Esophagus mucosa (tissue), 1 donor: ENCODE measurements at places on chromosomes 2 and 18. TPM values are rescaled to one million over a fixed set of nuclear protein-coding genes. Genes with fewer than 3 reads are reported as not detected.

DNA sequence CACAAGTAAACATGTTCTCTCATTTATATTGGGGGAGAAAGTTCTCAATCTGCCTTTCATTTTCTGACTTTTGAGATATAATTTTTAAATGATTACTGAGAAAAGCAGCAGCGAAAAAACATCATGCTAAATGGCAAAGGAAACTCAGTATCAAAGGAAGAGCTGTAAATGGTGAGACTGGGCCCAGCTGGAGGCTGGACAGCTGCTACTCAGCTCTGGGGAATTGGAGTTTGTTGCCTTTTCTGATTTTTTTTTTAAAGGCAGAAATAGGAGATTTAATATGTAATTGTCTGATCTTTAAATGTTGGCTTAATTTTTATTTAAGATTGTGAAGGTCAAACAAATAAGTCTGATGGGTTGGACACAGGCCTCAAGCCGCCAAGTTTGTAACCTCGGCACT, 137.1 kb upstream of the TACR1 start:
- ATAC-seq = no peak

GRCh38 chr18:28078298-28078697, 98.6 kb downstream of the CDH2 start:
- ATAC-seq = no peak

CD226 gene
- 0.44 TPM for total RNA-seq

DNA sequence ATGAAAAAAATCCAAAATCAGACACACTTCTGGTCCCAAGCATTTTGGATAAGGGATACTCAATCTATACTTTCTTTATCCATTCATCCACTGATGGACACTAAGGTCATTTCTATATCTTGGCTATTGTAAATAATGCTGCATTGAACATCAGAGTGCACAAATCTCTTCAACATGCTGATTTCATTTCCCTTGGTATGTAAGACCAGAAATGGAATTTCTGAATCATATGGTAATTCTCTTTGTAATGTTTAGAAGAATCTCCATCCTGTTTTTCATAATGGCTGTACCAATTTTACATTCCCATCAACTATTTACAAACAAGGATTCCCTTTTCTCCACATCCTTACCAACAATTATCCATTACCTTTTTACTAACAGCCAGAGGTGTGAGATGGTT, 33.7 kb upstream of the MCM6 start:
- no peak for ATAC-seq

DNA sequence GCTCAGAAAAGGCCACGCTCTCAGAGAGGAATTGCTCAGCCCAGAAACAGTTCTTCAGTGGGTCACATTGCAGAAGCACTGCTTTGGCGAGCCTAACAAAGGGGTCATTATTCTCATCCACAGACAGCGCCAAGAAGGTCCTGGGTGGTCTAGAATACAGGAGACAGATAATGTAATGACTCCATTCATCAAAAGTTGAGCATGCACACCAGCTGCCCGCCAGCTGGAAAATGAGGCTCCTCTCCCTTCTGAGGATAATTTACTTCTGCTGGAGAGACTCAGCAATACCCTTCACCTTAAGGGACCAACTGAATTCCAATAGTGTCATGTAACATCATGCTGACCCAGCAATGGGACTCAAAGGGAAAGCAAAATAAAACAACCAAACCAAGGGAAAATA, 79.9 kb downstream of the TRIB2 start:
- no peak for ATAC-seq

GRCh38 chr2:194822097-194822496, 834.9 kb upstream of the SLC39A10 start:
- no peak for ATAC-seq

SERPINB5 gene
- 213 TPM for total RNA-seq

GRCh38 chr2:227933884-227934283, 62.5 kb downstream of the DAW1 start:
- no peak for ATAC-seq

GRCh38 chr2:238899386-238899785, 51.5 kb downstream of the TWIST2 start:
- ATAC-seq = no peak

AQP12A gene
- not detected for total RNA-seq

IL37 gene
- total RNA-seq = not detected

DNA sequence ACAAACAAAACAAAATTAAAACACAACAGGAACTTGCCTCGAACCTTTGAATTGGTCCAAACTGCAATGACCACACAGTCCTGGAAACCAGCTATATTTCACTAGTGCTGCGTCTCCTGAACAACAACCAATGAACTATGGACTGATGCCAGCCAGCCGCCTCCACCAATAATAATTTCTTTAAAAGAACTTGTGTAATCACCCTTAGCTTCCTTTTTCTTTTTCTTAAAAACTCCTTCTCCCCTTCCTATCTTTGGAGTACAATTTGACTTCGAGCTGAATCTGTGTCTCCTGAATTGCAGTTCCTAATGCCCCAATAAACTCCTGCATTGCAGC, 1.6 kb upstream of the CXXC1 start:
- no peak for ATAC-seq

DNA sequence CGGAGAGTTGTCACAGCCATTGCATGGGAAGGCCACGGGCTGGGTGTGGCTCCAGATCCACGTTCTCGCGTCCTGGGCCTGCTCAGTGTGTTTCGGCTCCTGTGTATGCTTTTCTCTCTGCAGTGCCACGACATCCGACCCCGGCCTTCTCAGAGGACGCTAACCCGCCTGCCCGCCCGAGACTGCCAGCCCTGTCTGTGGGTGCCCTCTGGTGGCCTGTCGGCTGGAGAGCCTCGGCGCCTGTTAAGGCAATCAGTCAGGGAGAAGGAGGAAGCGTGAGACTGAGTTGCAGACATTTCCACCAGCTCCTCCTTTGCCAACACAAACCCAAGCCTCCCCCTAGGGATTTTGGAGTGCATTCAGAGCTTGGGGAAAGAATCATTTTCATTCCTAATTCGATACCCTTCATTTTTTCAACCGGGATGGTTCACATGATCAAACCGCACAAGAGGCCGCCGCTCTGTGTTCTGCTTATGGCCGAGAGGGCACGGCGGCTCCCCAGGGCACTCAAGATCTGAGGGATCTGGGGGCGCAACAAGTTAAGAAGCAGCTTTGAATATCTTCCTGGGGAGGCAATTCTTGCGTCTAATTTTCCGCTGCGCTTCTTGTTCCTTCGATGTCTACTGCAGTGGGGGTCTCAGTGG, 37.5 kb upstream of the ZBTB7C start:
- peak; percentile 86 for ATAC-seq

GRCh38 chr2:206764673-206765241, 371 bp downstream of the MDH1B start:
- no peak for ATAC-seq

DNA sequence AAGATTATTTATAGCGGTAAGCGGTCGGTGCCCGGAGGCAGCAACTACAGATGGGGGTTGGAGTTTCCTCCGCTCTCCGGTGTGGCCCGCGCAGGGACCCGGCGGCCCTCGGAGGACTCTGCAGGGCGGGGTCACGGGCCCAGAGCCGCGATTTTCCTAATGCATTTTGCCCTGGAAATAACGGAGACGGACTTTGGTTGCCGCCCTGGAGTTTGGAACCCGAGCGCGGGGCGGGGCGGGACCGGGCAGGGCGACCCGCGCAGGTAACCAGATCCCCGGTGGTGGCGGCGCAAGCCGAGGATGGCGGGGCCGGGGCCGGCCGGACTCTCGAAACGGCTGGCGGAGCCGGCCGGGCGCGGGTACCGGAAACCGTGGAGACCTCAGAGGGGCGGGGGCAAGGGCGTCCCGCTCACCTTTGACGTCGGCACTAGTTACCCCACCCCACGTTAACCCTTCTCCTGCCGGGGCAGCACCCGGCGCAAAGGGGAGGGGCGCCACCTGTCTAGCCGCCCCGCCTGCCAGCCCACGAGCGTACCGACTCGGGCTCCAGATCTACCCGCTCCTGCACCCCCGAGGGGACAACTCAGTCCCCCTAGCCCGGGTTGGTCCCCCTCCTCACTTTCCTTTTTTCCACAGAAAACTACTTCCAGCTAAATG, 2.9 kb downstream of the CYP26B1 start:
- ATAC-seq = peak; percentile 46

DNA sequence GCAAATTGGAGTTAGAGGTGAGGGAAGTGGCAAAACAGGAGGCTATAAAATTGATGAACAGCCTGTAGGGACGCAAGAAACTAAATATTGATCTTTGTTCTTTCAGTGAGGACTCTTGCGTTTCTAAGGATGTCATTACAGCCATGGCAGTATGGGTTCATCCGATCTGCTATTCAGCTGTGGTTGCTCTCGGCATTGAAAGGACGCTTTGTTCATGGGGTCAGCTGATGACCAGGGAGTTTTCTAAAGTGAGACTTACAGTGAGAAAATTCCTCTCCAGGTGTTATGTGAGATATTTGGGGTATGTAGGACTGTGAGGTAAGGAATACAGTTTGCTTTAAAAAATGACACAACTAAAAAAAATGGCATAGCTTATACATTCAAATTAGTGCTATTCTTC, 52.7 kb upstream of the PELI1 start:
- ATAC-seq = no peak

- no peak for ATAC-seq
Observed at GRCh38 chr18:53380063-53380639, 844.3 kb downstream of the MBD2 start.

GPR75 gene
- 1.5 TPM for total RNA-seq

CYTIP gene
- total RNA-seq = 1.3 TPM

UPP2 gene
- not detected for total RNA-seq

DNA sequence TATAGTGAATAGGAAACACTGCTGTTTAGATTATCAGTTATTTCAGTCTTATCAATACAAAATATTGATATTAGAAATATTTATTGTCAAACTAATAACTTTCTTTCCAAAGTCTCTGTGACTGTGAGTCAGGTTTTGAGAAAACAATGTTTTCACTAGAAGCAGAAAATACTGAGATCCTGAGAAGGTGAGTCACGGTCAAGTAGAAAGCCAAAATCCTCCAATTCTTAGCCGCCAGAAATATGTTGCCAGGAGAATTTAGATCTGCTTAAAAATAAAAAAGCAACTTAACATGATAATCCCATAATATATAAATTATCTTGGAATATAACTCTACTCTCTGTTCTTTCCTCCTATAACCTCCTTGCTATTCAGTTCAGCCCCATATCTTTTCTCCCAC, 181.9 kb upstream of the NRXN1 start:
- no peak for ATAC-seq

- no peak for ATAC-seq
Observed at GRCh38 chr2:231336236-231336635, 59.3 kb upstream of the B3GNT7 start.

ALPI gene
- total RNA-seq = not detected

SNORC gene
- total RNA-seq = 1.8 TPM

DSC2 gene
- 434 TPM for total RNA-seq

- ATAC-seq = no peak
Observed at GRCh38 chr2:55365303-55365702, 54.4 kb downstream of the CCDC88A start.

- no peak for ATAC-seq
Observed at GRCh38 chr2:225431105-225431863, 31.8 kb downstream of the NYAP2 start.

GRCh38 chr2:196233021-196233804, 61.8 kb upstream of the STK17B start:
- peak; percentile 95 for ATAC-seq

DNA sequence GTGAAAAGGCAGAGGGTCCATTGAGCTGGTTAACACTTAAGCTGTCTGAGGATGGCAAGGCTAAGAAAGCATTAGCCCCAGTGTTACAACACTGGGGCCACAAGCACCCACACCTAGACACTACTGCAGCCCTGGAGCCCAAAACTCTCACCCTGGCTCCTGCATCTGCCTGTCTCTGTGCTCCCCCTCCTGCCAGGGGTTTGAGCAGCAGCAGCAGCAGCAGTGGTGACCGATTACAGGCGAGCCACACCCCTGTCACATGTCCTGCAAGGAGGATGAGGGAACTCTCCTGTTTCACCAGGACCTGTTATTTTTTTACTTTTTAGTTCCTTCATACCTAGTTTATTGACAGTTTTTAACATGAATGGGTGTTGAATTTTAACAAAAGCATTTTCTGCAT, 326.7 kb upstream of the MAP2 start:
- no peak for ATAC-seq

REG1B gene
- total RNA-seq = not detected

GRCh38 chr2:217612211-217612610, 390.6 kb downstream of the TNS1 start:
- ATAC-seq = no peak

TMEM169 gene
- total RNA-seq = 0.04 TPM

GRCh38 chr18:26488417-26489009, 59.8 kb downstream of the KCTD1 start:
- no peak for ATAC-seq

ESPNL gene
- total RNA-seq = 0.40 TPM

ANKRD36 gene
- total RNA-seq = 8.1 TPM

DNA sequence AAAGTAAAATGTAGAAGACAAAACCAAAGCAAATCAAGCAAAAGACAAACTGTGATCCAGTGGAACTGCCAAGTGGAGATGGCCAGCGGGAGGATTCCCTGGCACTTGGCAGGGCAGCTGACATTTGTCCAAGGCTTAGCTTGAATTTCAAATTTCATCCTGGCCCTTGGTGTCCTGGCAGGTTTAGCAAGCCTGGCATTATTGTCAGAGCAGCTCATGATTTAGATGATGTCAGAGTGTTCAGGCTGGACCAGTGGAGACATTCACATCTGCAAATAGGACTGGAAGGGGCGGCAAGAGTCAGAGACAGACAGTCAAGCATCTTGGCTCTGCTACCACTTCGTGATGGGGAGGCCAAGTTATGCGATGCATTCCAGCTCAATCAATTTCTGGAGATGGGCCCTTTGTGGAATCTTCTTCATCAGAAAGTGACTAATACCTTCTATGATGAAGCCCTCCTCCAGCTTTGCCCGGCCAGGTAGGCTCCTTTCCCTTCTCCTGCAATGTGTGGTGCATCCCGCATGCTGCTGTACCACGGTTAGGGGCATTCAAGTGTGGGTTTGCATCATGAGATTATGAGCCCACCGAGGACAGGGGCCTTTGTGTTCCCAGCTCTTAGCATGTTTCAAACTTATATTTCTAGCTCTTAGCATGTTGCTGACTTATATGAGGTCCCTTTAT, 199.7 kb downstream of the ANKRD30B start:
- no peak for ATAC-seq

RBM45 gene
- total RNA-seq = 7.4 TPM

- ATAC-seq = no peak
Observed at GRCh38 chr2:106053116-106053515, 141.0 kb downstream of the UXS1 start.
